Psoas muscle (tissue), 8 donors: ENCODE measurements at places on chromosomes 7 and 10. TPM values are rescaled to one million over a fixed set of nuclear protein-coding genes. Genes with fewer than 3 reads are reported as not detected.

Gene SEMA3C
- total RNA-seq, result 30.2 TPM

DNA sequence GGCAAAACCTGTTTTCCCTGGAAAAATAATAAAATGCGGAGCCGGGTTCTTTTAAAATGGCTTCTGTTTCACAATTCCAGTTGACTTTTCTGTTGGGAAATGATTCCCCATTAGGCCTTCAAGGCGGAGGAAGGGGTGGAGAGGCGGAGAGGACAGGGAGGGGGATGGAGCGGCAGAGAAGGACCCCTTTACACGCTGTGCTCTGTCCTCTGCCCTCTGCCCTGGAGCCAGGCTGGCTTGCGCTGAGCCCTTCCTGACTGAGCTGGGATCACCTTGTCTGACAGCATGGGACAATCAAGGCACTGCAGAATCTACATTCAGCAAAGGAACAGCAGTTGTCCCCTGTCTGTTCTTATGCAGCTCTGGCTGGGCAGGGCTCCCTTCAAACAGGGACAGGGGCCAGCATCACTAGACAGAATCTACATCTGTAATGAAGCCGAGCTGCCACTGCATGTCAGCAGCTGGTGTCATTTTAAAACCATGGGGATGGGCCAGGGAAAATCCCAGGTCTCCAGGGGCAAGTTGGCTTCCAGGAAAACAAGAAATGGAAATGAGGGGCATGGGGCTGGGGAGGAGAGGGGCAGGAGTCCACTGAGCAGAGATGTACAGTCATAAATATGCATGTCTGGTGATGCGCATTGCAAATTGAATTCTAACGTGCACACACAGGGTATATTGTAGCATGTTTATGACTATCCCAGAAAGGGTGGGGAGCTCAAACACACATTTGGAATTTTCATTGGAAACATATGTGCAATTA is 120.0 kb downstream of the MKX start:
- DNase-seq, result no peak

DNA sequence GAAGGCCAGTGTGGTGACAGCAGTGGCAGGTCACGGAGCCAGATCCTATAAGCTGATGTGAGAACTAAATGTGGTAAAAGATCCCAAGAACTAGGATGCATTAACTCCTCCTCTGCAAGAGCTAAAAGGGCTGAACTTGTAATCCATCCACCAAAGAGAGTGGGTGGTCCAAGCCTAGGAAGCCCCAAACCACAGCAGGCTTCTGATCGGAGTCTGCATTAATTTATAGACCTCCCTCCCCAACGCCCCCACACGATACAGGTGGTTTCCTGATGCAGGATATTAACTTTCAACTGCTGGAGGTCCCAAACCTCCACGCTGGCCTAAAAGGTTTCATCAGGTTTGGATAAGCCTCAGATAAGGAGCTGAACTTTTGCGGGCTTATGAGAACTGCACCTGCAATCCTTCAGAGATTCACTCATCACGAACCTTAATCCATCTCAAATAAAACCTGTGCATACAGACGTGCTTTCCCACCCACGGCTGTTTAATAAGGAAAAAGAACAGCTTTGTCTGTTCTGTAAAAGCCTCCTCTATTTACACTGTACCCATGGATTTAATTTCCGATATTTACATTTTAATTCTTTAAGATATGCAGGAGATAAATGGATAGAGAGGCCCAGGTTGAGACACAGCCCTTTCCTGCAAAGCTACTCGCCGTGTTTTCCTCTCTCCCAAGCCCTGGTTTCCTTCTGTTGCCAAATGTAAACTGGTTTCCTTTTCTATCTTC is 74.9 kb downstream of the GFRA1 start:
- DNase-seq, result no peak

DNA sequence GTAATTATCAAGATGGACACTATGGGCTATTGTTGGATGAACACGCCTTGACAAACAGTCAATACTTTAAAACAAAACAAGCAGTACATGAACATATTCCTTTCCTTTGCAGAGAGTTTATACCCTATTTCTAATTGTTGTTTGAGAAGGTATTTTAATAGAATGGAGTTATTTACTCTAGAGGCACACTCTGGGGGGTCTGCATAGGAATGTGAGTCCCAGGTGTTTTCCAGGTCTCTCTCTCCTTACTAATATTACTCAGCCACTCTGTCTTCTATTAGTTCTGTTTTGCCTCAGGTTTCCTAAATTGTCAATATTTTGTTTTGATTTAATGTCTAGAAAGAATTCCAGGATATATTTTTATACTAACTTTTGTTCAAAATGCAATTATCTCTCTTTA is 1091.4 kb downstream of the CNTNAP2 start:
- no peak for DNase-seq

- DNase-seq, result no peak
Measured at GRCh38 chr7:18402488-18403183, 92.9 kb upstream of the HDAC9 start.

- DNase-seq, result no peak
Measured at GRCh38 chr7:135160098-135160857, 10.2 kb downstream of the CYREN start.

Gene PVRIG
- total RNA-seq, result not detected

DNA sequence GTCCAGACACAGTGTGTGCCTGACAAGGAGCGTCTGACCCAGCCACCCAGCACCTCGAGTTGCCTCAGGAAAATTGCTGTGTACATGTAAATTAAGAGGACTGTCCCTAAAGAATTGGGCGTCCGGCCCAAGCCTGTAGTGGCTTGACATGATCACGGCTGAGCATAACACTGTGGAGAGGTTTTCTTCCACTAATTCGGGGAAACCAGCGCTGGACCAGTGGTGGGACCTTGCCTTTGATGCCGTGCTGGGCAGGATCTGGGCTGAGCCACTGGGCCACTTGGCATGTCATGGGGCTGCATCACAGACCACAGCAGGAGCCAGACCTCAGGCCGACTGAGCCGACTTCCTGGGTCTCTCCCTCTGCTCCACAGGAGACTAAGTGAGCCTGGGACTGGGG is 282.5 kb downstream of the GLRX3 start:
- no peak for DNase-seq

- DNase-seq, result no peak
Measured at GRCh38 chr7:142956951-142957623, 5.1 kb downstream of the KEL start.

Gene CLCN1
- 10.9 TPM for total RNA-seq

Gene ELFN1
- 0.46 TPM for total RNA-seq

GRCh38 chr7:101724957-101725356 is 92.5 kb upstream of the CUX1 start:
- DNase-seq, result no peak

DNA sequence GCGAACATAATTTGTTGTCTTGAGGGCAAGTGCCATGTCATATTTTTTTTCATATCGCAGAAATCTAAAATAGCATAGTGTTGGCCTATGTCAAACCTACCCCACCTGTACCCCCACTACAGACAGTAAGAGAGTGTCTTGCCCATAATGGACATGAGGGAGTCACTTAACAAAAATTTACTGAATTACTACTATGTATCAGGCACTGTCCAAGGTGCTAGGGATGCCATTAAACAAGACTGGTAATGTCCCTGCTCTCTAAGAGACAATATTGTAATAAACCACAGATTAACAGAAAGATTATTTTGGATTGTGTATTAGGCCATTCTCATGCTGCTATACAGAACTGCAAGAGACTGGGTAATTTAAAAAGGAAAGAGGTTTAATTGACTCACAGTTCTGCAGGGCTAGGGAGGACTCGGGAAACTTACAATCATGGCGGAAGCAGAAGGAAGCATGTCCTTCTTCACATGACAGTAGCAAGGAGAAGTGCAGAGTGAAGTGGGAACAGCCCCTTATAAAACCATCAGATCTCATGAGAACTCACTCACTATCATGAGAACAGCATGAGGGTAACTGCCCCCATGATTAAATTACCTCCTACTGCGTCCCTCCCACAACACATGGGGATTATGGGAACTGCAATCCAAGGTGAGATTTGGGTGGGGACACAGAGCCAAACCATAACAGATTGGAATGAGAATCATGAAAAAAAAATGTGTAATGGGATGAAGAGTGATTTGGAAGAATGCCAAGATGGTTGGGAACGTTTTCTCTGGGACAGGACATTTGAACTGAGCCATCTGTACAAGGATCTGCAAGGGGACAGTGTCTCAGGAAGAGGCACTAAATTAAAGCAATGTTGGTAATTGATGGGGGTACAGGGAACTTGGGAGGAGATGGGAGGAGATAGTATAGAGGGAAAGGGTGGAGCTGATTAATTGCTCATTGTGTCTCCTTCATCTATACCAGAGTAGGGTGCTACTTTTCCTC is 108.5 kb downstream of the FAM107B start:
- no peak for DNase-seq

DNA sequence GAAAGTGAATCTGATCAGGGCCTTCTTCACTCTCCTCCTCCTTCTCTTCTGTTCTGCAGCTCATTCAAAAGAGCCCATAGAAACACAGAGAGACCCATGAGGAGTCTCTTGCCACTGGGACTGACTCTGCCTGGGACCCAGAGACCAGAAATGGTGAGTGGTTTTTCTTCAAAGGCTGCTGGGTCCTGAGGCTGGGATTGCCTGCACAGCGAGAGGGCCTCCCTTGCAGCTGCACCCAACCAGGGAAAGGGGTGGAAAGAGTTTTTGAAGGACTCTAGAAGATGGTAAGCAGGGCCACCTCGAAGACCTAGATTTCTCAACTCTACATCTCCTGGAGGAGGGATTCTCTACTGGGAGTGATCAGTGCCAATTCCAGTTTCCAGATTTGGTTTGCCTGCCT is 15.5 kb upstream of the HOXA13 start:
- no peak for DNase-seq

- DNase-seq, result no peak
Measured at GRCh38 chr7:55152516-55152915, 133.7 kb downstream of the EGFR start.

DNA sequence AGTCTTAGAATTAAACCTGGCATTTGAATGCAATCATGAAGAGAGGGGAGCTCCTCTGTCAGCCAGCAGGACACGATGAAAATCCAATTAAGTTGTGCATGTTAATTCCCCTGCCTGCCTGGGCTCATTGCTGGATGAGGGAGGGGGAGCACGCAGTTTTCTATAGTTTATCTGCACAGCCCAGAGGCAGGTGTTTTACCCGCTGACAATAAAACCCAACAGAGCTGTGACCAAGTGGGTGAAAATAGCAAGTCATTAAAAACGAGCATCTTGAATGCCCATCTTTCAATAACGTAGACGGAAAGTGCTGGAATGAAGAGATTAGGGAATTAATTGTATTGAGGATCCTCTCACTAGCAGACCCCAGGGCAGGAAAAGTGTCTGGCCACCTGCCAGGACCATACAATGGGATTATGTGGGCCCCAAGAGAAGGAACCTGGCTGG is 100.1 kb upstream of the FAM20C start:
- DNase-seq, result no peak

- no peak for DNase-seq
Measured at GRCh38 chr7:113100121-113100603, 13.5 kb upstream of the GPR85 start.

- DNase-seq, result no peak
Measured at GRCh38 chr7:102994567-102994966, 80.0 kb downstream of the FBXL13 start.

Gene FAM25A
- total RNA-seq, result not detected

DNA sequence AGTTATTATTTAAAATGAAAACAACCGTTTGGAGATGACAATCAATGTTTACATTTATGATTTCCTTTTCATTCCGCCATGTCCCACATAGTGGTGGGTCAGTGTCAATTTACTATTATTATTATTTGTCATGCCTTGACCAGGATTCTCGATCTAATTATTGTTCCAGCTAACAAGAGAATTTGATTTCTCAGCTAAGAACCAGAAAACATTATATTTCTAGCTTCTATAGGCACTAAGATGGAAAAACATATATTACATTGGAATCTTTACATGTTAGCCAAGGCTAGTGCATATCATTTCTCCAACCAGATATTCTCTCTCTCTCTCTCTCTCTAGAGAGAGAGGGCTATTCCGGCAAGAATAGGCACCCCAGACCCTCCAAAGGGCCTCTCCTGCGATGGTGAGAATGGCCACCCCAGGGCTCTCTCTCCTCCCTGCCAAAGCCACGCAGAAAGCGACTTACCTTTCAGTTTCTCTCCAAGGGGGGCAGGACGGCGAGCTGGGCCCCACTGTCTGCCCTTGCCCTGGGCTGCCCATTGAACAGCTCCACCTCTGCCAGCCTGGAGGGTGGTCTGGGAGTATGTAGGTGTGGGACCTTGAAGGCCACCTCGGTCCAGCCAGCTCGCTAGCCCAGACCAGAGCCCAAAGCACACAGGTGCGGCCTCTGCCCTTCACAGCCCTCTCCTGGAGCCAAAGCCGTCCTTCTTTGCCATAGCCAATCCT is 2.4 kb downstream of the HOXA3 start:
- DNase-seq, result no peak

- no peak for DNase-seq
Measured at GRCh38 chr10:22823109-22823508, 104.7 kb upstream of the ARMC3 start.

Gene COBL
- 111 TPM for total RNA-seq

DNA sequence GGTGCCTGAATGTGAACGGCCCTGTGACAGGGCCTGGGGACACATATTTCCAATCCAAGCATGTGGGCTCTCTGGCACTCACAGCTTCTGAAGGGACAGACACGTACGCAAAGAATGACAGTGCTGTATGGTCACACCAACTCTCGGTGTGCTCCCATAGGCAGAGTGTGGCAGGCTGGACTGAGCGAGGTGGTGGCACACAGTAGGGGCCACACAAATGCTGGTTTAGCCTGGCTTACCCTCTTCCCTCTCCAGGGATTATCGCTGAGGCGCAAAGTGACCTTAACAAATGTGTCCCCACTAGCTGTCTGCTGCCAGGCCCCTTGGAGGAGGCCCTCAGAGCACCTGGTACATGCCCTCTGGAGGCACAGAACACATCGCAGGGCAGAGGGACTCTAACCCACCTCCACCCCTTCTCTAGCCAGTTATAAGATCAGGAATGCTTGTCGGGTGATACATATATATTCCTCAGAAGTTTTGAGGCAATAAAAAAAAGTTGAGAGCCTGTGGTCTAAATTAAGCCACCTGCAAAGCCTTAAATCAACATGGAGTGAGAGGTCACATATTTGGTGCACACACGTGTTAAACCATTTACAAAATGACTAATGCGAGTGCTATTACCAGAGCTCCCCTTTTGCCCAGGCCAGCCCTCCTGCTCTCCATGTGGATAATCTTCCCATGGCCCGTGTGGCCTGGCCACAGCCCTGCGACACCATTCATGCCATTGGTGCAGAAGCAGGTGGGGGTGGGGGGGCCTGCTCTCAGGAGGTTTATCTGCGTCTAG is 262.8 kb upstream of the GRB10 start:
- no peak for DNase-seq

- no peak for DNase-seq
Measured at GRCh38 chr7:18226598-18226997, 199.0 kb upstream of the PRPS1L1 start.

GRCh38 chr7:93757426-93757825 is 133.1 kb downstream of the TFPI2 start:
- no peak for DNase-seq
